ENCODE measurements at places on chromosomes 16 and 17.

DNA sequence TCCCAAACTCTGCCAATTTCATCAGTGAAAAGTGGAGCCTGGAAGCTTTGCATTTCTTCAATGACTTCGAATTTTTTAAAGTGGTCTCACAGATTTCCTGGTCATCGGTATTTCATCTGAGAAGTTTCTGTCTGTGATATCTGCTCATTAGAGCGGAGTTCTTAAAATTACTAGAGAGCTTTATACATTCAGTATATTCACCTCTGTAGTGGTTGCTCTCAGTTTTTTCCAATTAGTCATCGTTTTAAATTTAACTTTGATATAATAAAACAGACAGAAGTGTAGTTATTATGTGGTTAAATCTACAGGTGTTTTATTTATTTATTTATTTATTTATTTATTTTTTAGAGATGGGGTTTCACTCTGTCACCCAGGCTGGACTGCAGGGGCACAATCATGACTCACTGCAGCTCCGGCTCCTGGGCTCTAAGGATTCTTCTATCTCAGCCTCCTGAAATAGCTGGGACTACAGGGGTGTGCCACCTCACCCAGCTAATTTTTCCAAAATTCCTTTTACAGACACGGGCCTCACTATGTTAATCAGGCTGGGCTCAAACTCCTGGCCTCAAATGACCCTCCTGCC, 16.0 kb downstream of the ARHGAP17 start:
- DNase-seq, result no peak

DNA sequence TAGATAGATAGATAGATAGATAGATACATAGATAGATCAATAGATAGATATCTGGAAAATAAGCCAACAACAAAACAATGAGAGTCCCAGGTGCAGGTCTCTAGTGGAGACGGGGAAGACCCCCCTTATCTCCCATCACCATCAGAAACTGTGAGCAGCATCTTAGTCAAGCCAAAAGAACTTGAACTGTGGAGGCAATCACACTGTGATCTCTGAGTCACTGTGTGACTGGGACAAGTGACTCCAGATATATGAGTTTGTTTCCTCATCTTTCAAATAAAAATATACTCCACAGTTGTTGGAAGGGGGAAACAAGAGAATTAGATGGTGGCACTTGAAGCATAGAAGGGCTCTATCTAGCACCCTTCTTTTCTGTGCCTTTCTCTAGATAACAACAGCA, 42.1 kb downstream of the NOG start:
- no peak for DNase-seq

DNA sequence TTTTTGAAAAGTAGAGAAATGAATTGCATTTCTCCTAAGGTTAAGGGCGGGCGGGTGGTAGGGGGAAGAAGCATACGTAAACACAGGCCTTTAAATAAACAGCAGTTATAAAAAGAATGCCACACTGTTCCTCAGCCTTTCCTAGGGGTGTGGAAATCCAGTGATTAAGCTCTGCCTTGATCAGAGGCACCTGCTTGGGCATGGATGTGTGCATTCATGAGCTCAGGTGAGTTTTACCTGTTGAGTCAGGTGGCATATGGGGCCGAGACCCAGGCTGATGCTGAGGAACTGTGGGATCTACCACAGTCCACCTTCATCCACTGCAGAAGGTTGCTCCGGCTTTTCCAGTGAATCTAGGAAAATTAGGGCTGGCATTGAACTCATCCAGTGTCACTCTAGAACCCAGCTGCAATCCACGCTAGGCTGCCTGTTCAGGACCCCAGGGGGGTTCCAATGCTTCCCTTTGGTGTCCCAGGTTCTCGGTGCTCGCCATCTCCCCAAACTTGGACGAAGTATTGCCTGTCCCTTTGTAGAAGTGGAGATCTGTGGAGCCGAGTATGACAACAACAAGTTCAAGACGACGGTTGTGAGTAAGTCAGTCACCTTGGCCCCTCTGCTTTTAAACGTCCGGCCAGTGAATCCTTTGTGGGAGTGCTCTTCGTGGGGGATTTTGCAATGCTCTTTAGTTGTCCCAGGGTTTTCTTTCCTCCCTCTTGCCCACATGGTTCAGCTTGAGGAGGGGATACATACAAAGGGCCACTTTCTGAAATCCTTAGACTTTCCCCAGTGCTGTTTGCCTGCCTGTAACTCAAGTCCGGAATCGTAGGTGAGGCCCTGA, 72.7 kb downstream of the SDR42E1 start:
- DNase-seq, result no peak

GRCh38 chr17:5703736-5704135, 119.4 kb upstream of the NLRP1 start:
- no peak for DNase-seq

DNA sequence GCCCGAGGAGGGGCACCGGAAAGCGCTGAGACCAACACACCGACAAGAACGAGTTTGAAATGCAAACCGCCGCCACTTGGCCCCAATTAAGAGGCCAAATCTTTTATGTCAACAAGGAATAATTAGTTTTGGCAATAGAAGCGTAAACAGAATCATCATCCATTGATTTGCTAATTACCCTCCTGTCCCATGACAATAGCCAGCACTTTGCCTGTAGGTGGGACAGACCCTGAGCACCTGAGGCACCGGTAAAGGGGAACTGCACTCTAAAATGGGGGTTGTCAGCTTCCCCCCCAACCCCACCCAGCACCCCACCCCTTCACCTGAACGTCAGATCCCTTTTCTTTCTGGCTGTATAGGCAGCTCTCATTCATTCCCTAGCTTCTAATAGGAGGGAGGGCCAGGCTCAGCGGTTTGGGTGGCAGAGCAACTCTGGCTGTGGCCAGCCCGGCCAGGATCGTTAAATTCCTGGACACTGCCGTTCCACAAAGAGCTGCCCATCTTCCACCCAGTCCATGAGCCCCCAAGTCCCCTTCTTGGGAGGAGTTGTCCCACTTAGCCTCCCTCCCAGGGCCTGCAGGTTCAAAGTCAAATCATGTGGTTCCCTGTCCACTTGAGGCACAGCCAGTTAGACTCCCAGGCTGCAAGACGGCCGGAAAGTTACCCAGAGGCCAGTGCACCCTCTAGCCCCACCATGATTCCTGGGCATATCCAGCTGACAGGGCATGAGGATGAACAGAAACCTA, 45.8 kb downstream of the WNT3 start:
- no peak for DNase-seq

- DNase-seq, result no peak
Measured at GRCh38 chr16:88289001-88289400, 93.8 kb upstream of the ZNF469 start.

- DNase-seq, result no peak
Measured at GRCh38 chr17:35978346-35978745, 3.0 kb downstream of the CCL16 start.

DNA sequence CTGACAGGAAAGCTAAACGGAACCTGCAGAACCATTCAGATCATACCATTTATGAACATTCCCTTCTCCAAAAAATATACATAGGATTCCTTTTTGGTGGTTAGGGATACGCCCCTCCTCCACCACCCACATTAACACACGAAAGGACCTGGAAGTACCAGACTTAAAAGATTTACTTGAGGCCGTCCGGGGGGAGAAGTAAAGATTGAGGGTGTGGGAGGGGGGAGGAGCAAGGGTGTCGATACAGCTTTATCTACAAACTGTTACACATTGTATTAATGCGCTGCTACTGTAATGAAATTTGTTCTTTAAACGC, 537 bp downstream of the PALB2 start:
- no peak for DNase-seq

DNA sequence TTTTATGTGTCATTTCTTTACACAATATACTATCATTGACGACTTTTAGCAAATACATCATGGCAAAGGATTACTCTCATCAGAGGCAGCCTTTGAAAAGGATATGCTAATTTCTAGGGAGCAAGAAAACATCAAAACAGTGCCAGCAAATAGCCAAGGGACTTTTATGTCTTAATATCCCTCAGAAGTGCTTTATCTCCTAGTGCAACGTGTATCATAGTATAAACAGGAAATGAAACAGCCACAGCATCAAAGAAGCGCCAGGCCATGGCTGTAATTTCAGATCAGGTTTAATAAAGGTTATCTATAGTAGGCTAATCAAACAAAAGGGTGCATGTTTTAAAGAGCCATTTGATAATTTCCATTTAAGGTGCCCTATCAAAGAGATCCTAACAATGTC, 159.9 kb downstream of the AXIN2 start:
- DNase-seq, result no peak

DNA sequence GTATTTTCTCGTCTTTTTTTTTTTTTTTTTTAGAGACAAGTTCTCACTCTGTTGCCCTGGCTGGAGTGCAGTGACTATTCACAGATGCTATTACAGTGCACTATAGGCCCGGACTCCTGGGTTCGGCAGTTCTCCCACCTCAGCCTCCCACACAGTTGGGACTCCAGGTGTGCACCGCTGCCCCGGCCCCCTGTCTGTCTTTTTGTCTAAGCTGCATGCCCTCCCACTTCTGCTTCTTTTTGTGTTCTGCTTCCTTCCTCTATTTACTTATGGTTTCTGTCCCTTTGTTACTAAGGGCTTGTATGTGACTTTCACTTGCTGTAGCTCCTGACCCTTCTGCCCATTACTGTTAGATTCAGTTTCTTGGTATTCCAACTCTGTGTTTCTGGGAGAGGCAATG, 20.5 kb downstream of the SLC7A6 start:
- DNase-seq, result no peak

GRCh38 chr17:66493283-66494019, 191.0 kb downstream of the PRKCA start:
- DNase-seq, result no peak

- no peak for DNase-seq
Measured at GRCh38 chr17:75152523-75152921, 1.8 kb downstream of the JPT1 start.

GRCh38 chr17:77303620-77304019, 162.9 kb downstream of the SEC14L1 start:
- DNase-seq, result no peak

DNA sequence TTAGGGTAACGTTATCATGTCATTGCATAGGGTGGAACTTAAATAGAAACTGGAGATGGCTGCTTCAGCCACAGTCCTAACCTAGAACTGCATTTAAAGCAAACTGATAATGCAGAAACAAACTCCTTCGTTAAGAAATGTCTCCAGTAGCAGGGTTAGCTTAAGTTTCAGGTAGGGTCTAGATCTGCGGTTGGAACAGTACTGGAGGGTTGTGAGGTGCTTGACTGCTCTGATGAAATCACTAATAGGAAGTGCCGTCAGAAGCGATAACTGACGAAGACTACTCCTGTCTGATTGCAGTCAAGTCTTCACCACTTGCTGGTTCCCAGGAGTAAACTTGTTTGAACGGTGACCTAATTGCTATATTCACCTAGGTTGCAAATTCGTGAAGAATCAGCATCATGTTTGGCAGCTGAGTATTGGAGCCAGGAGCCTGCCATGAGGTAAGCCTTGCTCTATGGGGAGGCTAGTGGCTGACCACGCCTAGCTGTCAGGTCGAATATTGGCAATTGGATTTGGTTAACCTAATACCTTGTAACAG, 24.5 kb downstream of the TRPV2 start:
- DNase-seq, result no peak

DNA sequence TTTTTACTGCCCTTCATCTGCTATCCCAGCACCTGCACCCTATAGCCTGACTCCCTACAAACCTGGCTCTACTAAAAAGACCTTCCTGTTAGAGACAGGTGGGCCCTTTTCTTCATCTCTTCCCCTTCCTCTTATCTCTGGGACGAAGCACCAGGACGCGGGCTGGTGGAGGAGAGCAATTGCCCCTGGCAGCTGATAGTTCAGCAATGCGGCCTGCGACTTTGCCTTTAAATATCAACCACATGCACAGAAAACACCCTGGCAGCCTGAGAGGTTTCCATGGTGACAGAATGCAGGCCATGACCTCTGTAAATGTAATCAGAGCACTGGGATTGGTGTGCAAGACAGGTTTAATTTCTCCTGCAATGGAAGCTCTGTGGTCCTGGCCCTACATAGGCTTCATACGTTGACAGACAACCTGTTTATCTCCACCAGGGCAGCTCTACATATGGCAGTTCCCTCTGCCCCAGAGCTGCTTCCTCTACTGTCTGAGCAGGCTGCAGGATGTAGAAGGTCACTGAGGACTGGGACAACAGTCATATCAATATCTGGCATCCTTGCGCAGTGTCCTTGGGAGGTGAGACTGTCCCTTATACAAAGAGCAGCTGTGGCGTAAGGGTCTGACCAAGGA, 10.0 kb upstream of the SKAP1 start:
- no peak for DNase-seq

GRCh38 chr16:64406770-64407181, 715.1 kb downstream of the CDH11 start:
- DNase-seq, result no peak

- no peak for DNase-seq
Measured at GRCh38 chr17:19398301-19399181, 11.6 kb upstream of the MFAP4 start.

DNA sequence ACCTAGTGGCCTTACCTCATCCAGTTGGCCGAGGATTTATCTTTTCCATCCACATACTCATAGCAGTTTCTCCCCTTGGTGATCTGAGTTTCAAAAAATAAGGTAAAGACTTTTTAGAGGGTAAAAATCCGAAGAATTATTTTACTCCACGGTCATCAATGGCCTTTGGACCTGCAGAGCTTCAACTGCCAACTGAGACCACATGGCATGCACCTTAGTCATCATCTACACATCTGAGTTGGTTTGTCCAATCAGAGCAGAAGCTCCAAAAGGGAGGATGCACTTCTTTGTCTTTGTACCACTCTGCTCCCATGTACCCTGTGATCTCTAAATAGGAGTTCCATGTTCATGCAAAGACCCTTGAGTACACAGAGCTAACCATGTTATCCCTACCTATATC, 15.7 kb downstream of the PRDM7 start:
- no peak for DNase-seq

DNA sequence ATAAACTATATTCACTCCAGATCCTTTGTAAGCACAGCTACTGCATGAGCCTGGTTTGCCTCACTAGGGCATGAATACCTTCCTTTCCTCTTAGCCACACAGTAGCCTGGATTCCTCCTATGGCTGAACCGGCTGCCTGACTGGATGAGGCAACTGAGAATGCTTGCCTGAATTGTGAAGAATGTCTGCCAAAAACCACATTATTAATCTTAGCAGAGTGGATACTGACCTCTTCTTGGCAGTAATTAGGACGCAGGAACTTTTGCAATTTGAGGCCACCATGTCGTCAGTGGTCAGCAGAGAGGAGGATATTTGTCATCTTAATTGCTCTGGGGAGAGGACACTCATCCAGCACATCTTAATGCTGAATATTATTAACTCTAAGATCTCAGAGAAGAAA, 651.8 kb upstream of the GOT2 start:
- no peak for DNase-seq

DNA sequence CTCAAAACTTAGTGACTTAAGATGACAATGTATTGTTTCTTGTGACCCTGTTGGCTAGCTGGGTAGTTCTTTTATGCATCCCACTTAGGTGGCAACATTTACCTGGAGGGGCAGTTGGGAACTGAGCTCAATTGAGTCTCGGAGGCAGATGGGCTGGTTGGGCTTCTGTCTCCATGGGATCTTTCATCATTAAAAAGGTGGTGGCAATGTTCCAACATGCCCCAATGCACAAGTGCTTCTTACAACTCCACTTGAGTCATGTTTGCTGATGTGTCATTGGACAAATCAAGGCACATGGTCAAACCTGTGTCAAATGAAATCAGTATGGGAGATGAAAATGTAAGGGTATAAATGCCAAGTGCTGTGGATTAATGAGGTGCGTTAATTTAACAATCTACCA, 11.7 kb upstream of the HS3ST3B1 start:
- DNase-seq, result no peak

GRCh38 chr16:71722801-71723536, 1.5 kb downstream of the PHLPP2 start:
- DNase-seq, result peak; percentile 26

- no peak for DNase-seq
Measured at GRCh38 chr16:85162478-85163277, 50.4 kb upstream of the CIBAR2 start.

- DNase-seq, result no peak
Measured at GRCh38 chr16:49928176-49929041, 72.5 kb upstream of the ZNF423 start.
